ENCODE measurements at places on chromosomes 7 and 10. TPM values are rescaled to one million over a fixed set of nuclear protein-coding genes. Genes with fewer than 3 reads are reported as not detected.

The PDGFA gene
- total RNA-seq, result 29.1 TPM

The ARHGAP22 gene
- total RNA-seq, result 10.4 TPM

The OPN1SW gene
- not detected for total RNA-seq

The OAT gene
- total RNA-seq, result 64.0 TPM

The LCOR gene
- 27.3 TPM for total RNA-seq

The STEAP1B gene
- 1.3 TPM for total RNA-seq

DNA sequence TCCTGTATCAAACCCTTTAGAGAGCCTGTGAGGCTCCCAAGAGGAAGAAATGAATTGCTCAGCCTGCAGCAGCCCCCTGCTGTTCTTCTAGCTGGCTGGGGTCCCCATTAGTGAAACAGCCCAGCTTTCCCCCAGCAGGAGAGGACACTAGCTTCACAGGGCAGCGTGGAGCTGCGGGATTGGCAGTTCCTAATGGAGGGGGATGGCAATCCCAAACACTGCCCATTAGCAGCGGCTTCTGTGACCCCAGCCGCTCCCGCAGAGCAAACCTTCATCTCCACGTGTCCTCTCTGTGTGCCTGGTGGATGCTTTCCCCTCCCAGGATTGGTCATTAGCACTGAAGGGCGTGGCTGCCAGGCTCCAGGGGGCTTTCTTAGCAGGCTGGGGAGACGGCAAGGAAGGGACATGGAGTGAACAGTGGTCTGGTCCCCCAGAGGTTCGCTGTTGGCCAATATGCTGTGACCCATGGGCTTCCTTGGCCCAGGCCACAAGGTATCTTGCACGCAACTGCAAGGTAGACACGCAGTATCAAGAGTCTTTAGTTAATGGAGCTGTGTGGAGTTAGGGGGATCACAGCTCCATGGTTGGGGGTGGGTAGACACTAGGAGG lies 322.5 kb upstream of the ZMIZ1 start:
- no peak for DNase-seq

DNA sequence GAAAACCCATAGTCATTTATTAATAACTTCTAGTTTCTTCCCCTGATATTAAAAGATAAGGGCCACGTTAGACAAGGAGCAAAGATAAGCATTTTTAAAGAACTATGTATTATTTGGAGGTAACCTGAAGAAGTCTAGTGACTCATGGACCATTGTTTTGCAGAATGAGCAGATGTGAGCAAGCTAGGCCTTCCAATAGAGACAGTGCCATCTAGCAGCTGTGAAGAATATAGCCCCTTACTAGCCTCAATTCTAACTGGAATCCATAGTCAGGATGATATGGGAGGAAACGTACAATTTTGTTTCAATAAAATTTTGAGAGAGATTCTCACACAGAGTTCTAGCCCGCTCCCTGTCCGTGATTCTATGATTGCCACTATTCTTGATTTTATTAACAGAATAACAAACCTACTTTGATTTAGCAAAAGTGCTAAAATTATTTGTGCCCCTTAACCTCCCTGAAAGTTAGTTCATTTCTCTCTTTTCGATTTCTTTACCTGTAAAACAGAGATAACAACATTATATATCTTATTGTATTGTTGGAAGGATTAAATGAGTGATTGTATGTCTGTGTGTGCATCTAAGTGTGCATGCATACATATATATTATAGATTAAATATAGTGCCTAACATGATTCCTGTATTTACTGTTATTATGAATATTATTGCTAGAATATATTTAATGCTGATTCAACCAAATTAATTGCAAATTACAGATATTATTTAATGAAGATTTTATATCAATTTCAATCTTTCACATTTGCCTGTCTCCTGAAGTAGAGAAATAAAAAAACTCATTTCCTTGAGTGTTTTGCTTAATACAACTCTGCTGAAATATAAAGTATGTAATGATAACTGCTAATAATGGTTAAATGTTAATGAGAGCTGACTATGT lies 22.7 kb downstream of the FAM237B start:
- no peak for DNase-seq

GRCh38 chr7:88057655-88058054 lies 123.6 kb downstream of the ADAM22 start:
- no peak for DNase-seq

- DNase-seq, result no peak
Observed at GRCh38 chr10:48592346-48592745, 12.5 kb downstream of the ARHGAP22 start.

DNA sequence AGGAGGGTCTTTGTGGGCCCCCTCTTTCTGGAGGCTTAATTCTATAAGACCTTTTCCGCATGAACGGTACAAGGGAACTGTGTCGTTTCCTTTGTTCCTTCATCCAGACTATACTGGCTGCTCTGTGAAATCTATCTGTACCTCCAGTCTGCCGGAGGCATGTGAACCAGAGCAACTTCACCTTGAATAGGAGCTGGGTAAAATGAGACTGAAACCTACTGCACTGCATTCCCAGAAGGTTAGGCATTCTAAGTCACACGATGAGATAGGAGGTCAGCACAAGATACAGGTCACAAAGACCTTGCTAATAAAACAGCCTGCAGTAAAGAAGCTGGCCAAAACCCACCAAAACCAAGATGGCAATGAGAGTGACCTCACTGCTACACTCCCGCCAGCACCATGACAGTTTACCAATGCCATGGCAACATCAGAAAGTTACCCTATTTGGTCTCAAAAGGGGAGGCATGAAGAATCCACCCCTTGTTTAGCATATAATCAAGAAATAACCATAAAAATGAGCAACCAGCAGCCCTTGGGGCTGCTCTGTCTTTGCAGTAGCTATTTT lies 36.8 kb upstream of the INPP5F start:
- no peak for DNase-seq

- DNase-seq, result no peak
Observed at GRCh38 chr10:33617381-33618080, 283.1 kb upstream of the NRP1 start.

DNA sequence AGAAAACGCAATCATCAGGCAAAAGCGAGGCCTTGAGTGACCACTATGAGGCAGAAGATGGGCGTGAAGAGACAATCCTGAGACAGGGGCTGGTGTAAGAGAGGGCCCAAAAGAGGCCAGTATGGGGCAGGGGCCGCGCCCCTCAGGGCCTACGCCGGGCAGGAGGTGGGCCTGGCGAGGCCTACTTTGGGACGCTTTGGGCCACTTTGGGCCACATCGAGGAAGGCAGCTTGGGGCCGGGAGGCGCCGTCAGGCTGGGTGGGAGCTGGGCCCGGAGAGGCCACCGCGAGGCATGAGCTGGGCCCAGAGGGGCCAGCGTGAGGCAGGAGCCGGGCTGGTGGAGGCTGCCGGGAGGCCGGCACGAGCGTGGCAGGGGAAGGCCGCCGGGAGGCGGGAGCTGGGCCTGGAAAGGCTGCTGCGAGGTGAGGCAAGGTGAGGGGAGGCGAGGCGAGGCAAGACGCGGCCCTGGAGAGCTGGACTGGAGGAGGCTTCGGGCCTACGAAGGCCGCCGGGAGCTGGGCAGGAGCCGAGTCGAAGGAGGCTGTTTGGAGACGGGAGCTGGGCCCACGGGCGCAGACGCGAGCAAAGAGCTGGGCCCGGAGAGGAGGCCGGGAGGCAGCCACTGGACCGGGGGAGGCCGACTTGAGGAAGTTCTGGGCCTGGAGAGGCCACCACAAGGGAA lies 171.3 kb downstream of the TPST1 start:
- DNase-seq, result peak; percentile 69

DNA sequence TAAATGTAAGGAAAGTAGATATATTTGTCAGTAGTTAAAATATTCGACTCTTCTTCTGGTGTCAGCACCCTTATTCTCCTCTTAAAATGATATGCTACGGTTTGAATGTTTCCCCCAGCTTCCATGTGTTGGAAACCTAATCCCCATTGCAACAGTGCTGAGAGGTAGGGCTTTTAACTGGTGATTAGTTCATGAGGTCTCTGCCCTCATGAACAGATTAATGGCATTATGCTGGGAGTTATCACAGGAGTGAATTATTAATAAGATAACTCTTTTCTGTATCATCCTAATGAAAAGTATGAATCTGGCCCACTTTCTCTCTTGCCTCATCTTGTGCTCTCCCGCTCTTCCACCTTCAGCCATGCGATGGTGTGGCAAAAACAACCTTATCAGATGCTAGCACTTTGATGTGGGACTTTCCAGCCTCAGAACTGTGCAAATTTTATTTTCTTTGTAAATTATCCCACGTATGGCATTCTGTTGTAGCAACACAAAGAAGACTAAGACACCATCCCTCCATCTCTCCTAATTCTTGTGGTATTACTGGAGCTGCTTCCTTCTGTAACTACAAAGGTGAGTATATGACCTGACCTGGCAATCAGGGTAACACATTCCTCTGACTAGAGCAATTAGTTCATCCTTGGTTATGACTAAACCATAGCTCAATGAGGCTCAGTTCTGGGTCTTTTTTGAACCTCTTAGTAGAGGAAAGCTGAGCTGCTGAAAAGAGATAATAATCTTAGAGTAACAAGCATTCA lies 171.1 kb upstream of the TMEM196 start:
- no peak for DNase-seq

DNA sequence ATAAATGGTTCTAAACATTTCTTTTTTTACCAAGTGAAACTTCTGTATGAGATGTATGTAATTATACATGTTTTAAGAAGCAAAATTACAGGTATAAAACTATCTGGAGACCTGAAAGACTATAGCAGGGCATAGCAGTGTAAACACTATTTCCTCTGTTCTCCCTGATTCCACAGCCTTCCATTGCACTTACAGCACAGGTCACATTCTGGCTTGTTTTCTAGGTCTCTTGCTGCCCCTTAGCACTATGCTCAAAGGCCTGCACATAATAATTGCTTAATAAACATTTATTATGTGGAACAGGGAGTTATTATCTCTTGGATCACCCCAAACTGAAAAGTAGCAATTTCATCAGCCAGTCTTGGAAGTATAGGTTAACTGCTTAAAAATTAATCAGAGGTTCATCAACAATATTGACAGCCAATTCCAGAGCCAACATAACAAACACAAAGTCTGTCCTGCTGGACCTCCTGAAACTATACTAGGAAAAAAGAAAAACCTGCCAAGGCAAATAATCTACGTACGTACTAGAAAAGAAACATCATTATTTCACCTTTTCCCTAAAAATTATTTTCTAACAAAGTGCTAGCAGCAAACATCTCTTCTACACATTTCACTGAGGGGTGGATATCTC lies 43.2 kb downstream of the PANK1 start:
- DNase-seq, result no peak

DNA sequence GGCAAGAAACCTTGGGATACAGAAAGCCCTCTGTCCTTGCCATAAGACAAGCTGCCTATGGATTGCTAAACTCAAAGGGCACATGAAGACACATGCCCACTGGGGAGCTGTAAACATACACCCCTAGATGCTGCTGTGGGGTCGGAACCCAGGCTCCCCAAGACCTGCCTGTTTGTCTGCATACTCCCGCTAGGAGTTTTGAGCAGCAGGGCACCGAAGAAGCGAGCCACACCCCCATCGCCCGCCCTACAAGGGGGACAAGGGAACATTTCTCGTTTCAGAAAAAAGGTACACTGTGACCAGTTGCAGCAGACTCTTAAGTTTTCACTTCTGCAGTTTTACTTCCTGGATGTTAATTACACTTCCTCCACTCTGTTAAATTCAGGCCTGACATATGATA lies 680.2 kb upstream of the GHITM start:
- no peak for DNase-seq

- no peak for DNase-seq
Observed at GRCh38 chr10:77392236-77392721, 245.3 kb downstream of the KCNMA1 start.

DNA sequence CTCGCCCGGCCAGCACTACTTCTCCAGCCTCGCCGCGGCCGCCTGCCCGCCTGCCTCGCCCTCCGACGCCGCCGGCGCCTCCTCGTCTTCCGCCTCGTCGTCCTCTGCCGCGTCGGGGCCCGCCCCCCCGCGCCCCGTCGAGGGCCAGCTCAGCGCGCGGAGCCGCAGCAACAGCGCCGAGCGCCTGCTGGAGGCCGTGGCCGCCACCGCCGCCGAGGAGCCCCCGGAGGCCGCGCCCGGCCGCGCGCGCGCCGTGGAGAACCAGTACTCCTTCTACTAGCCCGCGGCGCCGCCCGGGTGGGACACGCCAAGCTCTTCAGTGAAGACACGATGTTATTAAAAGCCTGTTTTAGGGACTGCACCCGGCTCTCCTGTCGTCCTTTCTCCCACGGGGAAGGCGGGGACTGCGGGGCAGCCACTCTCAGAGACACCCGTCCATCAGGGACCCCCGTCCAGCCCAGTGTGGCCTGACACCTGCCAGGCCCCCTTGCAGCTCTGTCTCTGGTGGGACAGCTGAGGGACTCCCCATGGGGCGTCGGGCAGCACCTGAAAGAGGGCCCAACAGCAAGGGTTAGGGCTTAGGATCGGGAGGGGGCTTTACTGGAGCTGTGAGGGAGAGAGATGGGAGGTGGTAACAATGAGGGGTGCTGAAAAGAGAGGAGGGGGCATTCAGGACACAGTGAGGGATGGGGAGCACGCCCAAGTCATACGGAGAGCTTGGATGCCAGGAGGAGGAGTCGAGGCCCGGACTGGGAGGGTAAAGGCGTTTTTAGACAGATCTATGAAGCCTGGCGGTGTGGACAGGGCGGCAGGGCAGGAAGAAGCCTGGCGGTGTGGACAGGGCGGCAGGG lies 34.7 kb downstream of the SPDYE6 start:
- DNase-seq, result no peak

GRCh38 chr10:99233000-99233688 lies 2.5 kb downstream of the HPSE2 start:
- DNase-seq, result no peak

DNA sequence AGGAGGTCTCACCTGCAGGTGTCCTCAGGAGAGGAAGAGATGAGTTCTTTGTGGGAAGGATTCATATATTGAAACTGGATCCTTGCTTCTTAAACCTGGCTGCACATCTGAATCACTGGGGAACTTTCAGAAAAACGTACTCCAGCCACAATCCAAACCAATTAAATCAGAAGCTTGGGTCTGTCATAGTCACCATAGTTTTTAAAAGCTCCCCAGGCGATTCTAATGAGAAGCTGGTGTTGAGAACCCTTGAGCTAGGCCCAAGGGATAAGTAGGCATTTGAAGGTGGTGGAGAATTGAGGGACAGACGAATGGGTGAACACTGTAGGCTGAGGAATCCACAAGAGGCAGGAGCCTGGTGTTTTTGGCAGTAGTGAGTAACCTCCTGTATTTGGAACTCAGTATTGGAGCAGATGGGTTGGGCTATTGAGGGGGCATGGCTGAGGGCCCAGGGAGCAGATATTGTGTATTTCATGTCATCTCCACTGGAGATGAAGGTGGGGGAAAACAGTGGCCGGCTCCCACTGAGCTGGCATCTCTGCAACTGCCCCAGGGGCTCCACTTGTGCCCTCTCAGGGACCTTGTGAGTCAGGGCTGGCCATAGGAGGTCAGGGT lies 14.5 kb downstream of the ADCYAP1R1 start:
- no peak for DNase-seq

GRCh38 chr7:1460821-1461645 lies 1.8 kb upstream of the MICALL2 start:
- no peak for DNase-seq

GRCh38 chr7:93981480-93981874 lies 22.7 kb downstream of the BET1 start:
- DNase-seq, result no peak

GRCh38 chr10:86363184-86363832 lies 3.3 kb downstream of the GRID1 start:
- DNase-seq, result no peak
